ENCODE measurements at places on chromosomes 12 and 14.

DNA sequence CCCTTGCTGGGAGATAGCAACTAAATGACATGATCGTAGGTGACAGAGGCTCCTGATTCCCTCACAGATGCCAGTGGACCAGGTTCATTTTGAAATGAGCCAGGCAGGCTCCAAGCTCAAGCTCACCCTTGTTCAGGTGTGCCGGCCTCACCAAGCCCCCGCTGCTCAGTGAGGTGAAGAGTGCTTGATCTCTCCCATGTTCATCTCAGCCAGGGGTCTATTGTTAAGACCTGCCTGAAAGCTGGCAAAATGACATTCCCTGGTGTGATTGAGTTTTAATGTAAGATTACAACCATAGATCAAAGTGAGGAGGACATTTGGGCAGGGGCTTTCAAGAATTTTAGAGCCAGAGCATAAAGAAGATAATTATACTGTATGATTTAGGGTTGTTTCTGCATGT lies 497.9 kb downstream of the EGLN3 start:
- no peak for DNase-seq

GRCh38 chr12:52119398-52120254 lies 40.1 kb downstream of the SMIM41 start:
- peak; percentile 42 for DNase-seq

GRCh38 chr12:99311373-99311772 lies 336.2 kb upstream of the GARIN6 start:
- no peak for DNase-seq

DNA sequence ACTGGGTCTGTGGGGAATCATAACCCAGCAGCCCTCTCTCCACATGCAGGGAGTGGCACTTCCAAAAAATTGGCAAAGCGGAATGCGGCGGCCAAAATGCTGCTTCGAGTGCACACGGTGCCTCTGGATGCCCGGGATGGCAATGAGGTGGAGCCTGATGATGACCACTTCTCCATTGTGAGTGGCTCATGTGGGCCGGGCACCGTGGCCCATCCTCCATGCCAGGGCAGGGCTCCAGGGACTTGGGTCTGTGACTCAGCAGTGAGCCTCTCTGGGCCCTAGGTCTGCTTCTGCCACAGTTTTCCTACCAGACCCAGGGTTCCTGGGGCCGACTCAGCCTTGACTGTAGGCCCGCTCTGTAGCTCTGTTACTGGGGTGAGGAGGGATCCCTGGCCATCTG lies 2.2 kb downstream of the NPFF start:
- no peak for DNase-seq

GRCh38 chr12:117044311-117044710 lies 54.9 kb downstream of the TESC start:
- DNase-seq: no peak
